ENCODE measurements at places on chromosomes 2 and 18.

GRCh38 chr2:4673025-4673489, 969.7 kb downstream of the DCDC2C start:
- peak; percentile 39 for DNase-seq

DNA sequence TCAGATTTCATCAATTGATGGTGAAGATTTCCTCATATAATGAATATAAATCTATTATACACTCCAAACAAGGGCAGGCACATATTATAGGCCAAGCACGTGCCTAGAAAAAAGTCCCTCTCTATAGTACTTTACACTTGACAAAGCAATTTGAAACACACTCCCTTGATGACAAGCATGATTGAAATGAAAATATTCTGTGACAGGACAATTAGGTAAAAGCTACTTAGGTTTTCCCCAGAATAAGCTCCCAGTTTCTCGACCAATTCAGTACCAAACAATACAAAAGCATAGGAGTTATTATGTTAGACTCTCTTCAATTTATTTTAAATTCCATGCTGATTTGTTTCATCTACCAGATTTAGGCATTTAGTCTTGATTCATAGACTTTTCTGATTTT, 47.7 kb downstream of the CCDC68 start:
- no peak for DNase-seq

DNA sequence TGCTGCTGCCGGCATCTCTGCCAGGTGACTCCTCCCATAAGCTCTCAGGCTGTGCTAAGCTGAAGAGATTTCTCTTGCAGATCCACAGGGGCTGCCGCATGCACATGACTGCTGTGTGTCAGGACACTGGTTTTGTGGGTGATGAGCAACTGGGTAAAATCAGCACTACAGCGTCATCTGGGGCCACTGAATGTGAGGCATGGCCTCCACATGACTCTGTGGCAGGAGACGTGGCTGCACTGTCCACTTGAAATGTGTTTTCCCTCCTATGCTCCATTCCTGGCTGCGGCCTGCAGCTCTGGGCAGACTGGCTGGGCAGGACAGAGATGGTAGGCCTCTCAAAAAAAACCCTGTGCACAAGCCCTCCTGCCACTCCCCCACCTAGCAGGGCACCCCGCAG, 63.6 kb downstream of the MARCO start:
- no peak for DNase-seq

DNA sequence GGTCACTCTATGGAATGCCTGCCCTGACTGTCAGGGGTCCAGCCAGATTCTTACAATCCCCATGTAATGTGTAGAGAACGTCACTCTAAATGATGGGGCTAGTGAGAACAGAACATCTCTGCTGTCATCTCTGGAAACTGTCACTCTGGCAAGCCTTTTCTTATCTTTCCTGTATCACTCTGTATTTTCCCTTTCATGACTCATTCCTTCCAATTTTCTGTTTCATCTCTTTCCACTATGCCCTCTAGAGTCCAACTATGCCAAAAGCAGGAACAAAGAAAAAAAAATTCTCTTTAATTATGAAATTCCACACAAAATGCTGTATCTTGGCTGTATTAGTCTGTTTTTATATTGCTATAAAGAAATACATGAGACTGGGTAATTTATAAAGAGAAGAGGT, 608.8 kb downstream of the ADCYAP1 start:
- no peak for DNase-seq
